ENCODE measurements at places on chromosomes 1 and 21.

DNA sequence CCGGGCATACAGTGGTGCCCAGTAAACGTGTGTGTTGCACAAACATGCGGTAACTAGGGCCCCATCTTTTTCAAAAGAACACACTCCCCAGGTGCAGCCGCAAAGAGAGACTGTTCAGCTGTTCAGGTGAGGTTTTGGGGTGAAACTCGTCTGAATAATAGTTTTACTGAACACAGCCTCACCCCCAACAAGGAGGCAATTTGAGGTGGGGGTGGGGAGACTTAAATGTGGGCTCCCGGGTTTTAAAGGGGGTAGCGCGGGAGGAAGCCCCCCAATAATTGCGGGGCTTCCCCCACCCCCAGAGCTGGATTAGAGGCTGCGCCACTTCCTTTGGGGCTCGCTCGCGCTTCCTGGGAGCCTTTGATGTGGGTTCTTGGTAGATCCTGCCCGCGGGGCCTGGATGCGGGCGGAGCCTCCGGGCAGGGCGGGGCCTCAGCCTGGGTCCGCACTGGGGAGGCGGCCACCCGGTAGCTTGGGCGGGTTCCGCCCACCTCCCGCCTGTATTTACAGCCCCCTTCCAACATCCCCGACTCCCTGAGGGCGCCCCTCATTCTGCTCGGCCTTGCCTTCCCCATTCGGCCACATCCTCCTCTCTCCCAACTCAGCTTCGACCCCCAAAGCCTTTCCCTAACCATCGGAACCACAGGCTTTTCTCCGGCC is 6.4 kb upstream of the EPHA2 start:
- DNase-seq, result peak; percentile 25

DNA sequence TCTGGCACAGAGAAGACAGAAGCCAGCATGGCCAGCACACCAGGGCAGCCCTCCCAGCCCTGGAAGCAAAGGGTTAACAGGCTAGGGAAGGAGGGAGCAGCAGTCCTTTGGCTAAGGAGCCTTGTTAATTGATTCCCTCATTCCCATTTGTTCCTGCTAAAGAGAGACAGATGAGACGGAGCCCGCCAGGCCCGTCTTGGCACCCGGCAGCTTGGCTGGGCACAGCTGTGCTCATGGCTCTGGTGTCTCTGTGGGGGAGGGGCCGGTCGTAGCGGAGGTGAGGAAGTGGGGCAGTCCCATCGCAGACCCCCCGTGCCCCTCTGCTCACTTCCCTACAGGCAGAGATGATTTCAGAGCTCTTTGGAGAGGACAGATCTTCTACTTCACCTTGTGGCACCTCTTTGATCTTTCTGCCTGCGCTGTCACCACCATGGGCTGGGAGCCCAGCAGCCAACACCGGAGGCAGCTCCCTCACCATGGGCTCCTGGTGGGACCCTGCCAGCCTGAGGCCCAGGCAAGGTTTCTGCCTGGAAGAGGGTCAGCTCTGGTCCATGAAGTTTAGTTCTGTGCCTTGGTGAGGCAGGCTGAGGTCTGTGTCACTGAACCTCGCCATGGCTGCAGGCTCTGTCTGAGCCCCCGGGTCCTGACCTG is 38.0 kb downstream of the FOXO6 start:
- no peak for DNase-seq

GRCh38 chr1:28056129-28056925 is 32.1 kb downstream of the EYA3 start:
- peak; percentile 42 for DNase-seq

GRCh38 chr1:161138431-161138830 is 6.0 kb upstream of the DEDD start:
- no peak for DNase-seq

- DNase-seq, result no peak
Observed at GRCh38 chr1:81549588-81550127, 251.1 kb upstream of the ADGRL2 start.

GRCh38 chr1:115927971-115928370 is 48.3 kb upstream of the SLC22A15 start:
- DNase-seq, result no peak

GRCh38 chr1:173688300-173688699 is 18.6 kb upstream of the ANKRD45 start:
- DNase-seq, result no peak

DNA sequence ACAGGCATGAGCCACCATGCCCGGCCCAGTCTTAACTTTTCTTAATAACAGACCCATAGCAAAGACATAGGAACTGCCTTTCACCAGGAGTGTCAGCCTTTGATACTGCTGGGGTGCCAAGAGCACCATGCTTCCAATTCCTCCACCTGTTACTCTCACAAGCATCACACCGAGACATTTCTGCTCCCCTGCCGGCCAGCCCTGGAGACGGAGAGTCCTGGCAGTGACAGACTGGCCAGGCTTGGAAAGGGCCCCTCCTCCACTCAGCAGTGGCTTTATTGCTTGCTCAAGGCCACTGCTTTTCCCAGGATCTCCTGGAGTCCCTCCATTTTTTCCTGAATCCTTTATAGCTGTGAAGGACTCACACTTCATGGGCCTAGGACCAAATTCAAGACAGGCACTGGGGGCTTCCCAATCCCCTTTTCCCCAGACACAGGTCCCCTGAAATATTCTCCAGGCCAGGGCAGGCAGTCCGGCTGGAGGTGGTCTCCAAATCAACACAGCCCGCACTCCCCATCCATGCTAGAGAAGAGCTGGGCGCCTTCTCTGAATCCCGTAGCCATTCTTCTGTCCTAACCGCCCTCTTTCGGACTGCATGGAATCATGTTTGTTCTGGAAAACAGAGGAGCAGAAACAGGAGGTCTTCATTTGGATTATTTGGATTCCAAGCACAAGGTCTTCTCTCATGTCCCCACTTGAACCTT is 25.5 kb upstream of the PTPRF start:
- no peak for DNase-seq

DNA sequence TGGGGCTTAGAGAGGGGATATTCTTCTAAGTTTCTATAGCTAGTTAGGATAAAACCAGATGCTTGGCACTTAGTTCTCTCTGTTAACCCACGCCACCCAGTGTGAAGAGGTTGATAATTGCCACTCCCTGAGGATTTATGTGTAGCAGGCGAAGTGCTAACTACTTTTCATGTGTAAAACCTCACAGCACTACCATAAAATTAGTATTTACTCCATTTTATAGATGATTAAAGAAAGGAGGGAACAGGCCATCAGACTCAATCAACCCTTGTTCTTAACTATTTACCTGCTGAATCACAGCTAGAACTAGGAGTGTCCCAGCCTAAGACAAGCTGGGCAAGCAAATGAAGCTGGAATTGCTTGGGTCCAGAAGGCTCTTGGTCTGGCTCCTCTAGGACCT is 8.9 kb downstream of the LIN28A start:
- DNase-seq, result no peak

GRCh38 chr1:211896958-211897357 is 66.4 kb upstream of the LPGAT1 start:
- no peak for DNase-seq

DNA sequence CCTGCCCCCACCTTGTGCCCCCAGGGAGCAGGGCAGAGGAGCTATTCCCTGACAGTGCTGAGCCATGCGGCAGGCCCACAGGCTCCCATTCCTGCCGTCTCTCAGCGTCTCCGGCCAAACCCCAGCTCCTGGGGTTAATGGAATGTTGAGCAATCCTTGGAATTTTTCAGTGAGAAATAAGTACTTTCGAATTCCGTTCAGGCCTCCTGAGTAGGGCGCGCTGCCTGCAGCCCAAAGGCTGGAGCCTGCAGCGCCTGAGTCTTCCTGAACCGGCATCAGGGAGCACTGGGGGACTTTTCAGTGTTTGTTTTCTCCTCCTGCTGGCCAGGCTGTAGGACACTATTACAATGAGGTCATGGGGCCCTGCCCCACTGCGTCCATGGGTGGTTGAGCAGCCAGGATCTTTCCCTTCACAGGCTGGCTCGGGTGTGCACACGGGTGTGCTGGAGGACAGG is 33.3 kb upstream of the CSF1 start:
- DNase-seq, result no peak

- DNase-seq, result no peak
Observed at GRCh38 chr21:34743831-34744230, 75.0 kb downstream of the CLIC6 start.

DNA sequence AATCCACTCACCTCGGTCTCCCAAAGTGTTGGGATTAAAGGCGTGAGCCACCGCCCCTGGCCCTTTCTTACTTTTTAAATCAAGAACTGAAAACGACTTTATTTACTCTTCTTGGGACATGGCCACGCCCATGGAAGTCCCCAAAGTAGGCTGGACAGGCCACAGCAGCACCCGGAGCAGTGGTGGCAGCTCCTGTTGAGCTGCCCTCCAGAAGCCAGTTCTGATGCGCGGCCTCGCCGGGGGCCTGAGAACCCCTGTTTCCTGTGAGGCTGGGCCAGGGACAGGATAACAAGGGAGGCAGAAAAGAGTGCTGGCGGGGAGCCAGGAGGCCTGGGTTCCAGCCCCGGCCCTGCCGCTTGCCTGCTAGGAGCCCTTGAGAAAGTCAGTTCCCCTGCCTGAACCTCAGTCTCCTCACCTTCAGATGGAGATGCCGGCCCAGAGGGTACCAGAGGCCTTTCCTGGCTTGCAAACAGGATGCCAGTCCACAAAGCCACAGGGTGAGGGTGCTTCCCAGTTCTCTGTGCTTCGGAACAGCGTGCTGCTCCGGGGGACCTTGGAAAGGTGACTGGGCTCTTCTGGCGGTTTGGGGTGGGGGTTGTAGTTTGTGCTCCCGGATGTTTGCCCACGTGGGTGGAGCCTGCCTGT is 59.4 kb downstream of the RUNX3 start:
- DNase-seq, result no peak

DNA sequence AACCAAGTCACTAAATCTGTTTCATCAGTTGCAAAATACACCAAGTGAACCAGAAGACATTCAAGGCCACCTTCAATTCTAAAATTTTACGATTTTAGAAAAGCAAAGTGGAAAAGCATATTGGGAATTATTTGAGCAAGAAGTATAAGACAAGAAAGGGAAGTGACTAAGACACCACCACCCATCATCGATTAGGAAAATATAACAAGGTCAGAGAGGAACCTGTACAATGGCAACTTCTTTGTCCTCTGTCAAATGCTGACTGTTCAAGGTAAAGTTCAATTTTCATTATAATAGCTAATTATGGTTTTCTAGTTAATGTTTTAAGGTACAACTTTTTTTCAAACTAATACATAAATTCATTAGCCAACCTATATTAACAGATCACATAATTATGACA is 10.8 kb downstream of the FRRS1 start:
- no peak for DNase-seq

GRCh38 chr1:204426971-204427701 is 15.5 kb upstream of the PPP1R15B start:
- DNase-seq, result no peak

GRCh38 chr21:32861866-32862265 is 90.3 kb upstream of the PAXBP1 start:
- no peak for DNase-seq

DNA sequence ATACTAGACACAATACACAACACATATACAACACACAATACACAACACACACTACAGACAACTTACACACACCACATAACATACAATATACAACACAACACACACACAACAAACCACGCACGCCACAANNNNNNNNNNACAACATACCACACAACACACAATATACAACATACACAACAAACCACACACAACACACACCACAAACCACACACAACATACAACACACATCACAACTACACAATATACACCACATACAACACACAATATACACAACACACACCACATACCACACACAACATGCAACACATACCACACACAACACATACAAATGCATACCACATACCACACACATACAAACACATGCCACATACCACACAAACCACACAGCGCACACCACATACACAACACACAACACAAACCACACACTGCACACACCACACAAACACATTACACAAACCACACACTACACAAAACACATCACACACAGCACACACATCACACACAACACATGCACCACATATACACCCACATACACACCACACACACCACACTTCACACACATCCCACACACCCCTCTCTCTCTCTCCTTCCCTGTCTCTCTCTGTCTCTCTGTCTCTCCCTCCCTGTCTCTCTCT is 108.3 kb downstream of the ETS2 start:
- DNase-seq, result no peak

- DNase-seq, result no peak
Observed at GRCh38 chr1:66288048-66288447, 245.9 kb upstream of the SGIP1 start.

DNA sequence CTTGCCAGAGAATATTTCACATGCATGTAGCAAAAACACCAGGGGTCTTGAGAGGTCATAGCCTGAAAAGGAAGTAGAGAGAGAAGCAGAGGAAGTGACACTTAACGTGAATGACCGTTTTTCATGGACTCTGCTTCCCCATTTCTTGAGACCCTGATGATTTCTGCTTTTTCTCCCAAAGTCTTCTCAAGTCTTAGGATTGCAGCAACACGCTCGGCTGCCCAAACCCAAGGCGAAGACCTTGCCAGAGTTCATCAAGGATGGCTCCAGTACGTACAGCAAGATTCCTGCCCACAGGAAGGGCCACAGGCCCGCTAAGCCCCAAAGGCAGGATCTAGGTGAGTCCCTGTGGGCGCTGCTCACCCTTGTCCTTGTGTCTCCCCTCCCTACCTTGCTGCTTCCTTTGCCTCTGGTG is 12.8 kb downstream of the THEMIS2 start:
- DNase-seq, result no peak

- peak; percentile 36 for DNase-seq
Observed at GRCh38 chr1:205354259-205355074, 2.3 kb downstream of the KLHDC8A start.

DNA sequence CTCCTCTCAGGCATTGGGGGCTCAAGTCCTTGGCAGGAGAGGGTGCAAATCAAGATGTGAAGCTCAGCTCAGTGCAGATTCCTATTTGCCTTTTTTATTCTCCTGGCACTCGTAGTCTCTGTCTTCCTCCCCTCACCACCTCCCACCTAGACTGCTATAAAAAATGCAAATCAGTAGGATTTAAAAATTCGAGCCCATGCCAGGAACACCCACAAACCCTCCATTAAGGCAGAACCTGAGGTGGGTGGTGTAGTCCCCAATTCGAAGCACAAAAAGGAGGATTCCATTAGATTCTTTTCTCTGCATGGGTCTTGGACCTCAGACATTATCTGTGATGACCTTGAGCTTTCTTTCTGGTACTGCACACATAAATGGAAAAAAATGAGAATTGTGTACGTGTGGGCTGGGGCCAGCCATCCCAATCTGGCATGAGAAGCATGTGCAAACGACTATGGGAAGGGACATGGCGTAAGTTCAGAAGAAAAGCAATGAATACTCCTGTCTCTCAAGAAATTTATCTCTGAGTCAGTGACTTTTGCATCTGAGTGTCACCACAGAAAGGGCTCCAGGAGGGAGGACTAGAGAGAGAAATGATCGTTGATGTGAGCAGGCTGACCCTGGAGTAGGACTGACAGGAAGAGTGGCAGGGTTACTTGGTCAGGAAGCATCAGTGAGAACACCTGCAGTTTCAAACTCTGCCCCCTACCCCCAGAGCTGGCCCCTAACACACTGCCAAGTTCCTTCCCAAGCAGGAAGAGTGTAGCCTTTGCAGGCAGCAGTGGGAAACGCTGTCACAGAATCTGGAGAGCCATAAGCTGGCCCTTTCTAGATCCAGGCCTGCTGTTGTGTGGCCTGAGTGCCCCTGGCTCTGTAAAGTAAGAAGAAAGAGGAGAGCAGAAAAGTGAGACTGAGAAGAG is 1.7 kb downstream of the INKA2 start:
- no peak for DNase-seq

All from stimulated activated CD8-positive, alpha-beta memory T cell treated with anti-CD3 and anti-CD28 coated beads, Interleukin-4, amount 100 ng/mL, for 1 hour (primary cell).